ENCODE measurements at places on chromosomes 11 and 22.

- DNase-seq: no peak
Observed at GRCh38 chr22:44783581-44783980, 31.2 kb downstream of the ARHGAP8 start.

DNA sequence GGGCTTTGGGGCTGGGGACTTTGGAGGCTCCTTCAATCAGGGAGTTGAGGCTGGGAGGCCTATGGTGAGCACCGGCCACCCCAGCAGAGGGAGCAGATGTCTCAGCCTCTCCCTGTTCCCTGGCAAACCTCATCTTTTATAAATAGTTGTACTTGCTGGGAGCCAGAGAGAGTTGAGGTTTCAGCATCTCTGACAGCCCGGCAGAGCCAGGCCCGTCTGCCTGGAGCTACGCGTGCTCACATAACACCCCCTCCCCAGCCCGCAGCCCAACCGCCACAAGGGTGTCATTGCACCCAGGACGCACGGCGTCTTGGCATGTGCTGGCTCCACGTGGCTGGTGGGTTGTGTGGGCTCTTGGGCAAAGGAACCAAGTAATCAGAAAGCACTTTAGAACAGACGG is 127.1 kb downstream of the CHST1 start:
- no peak for DNase-seq

GRCh38 chr11:109582470-109582869 is 160.5 kb downstream of the C11orf87 start:
- no peak for DNase-seq

DNA sequence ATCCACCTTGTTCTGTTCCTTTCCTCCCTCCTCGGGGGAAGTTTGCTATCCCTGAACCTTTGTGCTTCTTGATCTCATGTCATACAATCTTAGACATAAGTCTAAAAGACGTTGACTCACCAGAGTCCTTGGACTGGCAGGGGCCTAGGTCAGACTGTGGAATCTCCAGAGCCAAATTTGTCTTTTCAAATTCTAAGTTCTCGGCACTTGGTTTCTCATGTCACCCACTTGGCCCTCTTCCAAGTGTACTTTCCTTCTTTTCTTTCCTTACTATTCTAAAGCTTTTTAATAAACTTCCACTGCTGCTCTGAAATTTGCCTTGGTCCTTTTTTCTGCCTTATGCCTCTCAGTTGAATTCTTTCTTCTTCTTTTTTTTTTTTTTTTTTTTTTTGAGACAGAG is 30.1 kb upstream of the SMPD1 start:
- no peak for DNase-seq

GRCh38 chr11:126282361-126282735 is 545 bp upstream of the TIRAP start:
- DNase-seq: no peak

DNA sequence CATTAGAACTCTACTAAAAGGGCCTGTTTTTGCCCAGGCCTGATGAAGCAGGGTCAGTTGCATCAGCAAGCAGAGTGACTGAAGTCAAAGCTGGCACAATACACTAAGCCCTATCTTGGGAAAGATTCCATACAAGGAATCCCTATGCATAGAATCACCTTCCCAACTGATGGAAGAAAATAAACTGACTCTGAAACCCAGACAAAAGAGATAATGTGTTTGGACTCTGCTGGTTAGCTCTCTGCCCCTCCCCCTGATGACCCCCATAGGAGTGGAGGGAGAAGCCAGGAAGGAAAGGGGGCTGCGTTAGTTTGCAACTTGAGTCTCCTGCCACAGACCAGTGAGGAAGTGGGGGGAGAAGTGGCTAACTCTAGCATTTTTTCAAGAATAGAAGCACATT is 32.9 kb downstream of the GALNT18 start:
- no peak for DNase-seq

GRCh38 chr11:36409152-36409816 is 100.8 kb downstream of the TRAF6 start:
- DNase-seq: no peak

DNA sequence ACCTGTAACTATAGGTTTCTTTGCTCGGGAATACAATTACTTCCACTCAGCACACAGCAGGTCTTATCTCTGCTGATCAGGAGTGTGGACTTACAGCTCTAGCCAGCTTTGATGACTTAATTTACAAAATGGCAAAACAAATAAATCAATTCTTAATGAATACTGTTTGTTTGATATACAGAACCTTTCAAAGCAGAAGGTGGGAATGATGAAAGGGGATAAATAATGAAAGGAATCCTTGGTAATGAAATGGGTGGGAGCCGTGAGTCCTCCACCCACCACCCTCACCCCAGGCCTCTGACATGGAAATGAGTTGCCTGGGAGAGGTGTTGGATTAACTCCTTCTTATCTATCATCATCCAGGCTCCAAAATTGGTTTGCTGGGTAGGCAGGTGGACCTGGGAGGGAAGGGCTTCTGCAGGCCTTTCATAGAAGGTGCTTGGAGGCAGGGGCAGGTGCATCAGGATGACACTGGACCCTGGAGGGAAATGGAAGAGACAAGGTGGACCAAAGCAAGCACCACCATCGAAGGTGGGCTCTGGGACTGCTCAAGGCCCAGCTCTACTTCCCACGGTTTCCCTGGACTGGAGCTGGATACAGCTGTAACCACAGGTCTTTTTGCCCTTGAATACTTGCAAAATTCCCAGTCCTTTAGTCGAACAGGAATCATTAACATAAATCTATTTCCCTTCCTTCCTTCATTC is 23.0 kb downstream of the POU2AF1 start:
- no peak for DNase-seq

DNA sequence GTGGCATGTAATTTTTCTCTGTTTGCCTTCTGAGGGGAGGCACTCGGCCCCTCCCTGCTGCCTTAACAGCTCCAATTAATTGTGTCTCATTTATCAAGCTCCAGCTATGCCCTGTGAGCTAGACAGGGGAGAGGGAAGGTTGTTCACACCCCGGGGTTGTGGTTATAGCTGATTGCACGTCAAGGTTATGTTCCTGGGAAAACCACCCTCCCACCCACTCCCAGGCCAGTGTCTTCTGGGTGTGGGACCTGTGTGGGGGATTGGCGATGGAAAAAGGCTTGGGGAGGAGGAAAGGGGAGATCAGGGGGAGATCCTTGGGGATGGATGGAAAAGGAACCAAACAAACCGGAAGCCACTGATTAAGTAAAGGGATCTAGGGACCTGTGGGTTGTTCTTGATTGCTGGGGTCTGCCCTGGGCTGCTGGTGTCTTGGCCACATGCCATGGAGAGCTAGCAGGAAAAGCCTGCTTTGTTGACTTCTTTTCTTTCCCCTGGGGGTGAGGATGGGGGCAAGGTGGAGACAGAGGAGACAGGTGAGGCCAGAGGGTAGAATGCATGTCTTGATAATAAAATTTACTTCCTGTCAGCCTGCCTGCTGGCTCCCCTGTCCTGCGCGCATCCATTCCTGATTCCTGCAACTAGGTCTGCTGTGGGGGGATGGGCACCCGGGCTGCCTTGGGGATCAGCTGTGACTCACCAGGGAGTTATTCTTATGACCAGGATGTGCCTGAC is 13.5 kb upstream of the SORL1-AS1 start:
- no peak for DNase-seq

All from stimulated activated CD4-positive, alpha-beta T cell treated with anti-CD3 and anti-CD28 coated beads, Interleukin-1b, Interleukin-23, amount 100 ng/mL, for 24 hours (primary cell).